ENCODE measurements at places on chromosomes 12 and 14.

DNA sequence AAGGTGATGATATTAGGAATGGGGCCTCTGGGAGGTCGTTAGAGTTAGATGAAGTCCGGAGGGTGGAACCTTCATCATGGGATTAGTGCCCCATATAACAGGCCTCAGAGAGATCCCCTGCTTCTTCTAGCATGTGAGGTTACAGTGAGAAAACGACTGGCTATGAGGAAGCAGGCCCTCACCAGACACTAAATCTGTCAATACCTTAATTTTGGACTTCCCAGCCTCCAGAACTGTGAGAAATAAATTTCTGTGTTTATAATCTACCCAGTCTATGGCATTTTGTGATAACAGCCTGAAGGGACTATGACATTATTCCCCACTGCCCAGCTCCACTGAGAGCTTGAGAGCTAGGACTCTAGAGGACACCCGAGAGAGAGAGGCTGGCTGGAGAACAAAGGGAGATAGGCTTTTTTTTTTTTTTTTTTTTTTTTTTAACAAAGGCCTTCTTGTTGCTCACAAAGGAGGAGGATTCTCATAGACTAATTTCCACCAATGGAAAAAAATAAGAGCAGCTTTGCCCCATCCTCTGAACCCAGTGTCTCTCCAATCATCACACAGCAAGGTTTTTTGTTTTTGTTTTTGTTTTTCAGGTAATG lies 87.8 kb upstream of the EEA1 start:
- no peak for DNase-seq

- DNase-seq = no peak
These were observed 39.7 kb upstream of the FAM222A start for GRCh38 chr12:109673884-109674283.

DNA sequence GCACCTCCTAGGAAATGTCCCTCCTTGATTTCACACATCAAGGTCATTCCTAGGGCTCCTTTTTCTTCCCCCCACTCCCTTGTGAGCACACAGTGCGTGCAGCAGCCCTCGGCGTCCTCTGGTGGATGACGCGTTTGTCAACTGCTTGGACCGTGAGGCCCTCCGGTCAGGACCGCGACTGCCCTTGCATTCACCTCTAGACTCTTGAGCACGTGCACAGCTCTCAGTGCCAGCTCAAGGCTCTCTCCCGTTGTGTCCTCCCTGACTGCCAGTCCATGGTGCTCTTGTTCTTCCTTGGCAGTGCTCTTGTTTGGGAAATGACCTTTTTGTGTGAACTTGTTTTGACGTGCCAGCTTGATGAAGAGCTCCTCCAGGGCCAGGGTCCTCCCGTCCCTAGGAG lies 67.9 kb downstream of the TSPAN9 start:
- DNase-seq = no peak

DNA sequence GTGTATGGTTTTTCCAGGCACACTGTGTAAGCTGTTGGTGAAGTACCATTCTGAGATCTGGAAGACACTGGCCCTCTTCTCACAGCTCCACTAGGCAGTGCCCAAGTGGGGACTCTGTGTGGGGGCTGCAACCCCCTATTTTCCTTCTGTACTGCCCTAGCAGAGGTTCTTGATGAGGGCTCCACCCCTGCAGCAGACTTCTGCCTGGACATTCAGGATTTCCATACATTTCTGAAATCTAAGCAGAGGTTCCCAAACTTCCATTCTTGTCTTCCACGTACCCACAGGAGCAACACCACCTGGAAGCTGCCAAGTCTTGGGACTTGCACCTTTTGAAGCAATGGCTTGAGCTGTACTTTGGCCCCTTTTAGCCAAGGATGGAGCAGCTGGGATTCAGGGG lies 85.2 kb upstream of the PRMT8 start:
- DNase-seq = no peak

DNA sequence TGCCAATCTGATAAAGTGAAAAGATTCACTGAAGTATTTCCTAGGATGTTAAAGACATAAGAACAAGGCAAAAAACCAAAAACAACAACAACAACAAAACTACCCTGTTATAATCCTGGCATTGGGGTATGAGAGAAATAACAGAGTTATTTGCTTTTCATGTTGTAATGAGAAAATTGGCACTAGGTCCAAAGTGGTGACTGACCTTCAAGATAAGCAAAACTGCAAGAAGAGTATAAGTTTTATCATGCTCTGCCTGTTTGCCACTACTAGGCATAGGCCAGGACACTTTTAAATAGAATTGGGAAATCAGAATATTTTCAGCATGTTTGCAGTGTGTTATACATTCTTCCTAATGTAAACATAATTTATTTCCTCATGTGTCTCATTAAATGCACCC lies 140.1 kb upstream of the CPM start:
- DNase-seq = no peak

GRCh38 chr12:125132698-125133400 lies 67.6 kb downstream of the AACS start:
- no peak for DNase-seq
